T-cell (primary cell): ENCODE measurements at places on chromosomes 5 and 9.

DNA sequence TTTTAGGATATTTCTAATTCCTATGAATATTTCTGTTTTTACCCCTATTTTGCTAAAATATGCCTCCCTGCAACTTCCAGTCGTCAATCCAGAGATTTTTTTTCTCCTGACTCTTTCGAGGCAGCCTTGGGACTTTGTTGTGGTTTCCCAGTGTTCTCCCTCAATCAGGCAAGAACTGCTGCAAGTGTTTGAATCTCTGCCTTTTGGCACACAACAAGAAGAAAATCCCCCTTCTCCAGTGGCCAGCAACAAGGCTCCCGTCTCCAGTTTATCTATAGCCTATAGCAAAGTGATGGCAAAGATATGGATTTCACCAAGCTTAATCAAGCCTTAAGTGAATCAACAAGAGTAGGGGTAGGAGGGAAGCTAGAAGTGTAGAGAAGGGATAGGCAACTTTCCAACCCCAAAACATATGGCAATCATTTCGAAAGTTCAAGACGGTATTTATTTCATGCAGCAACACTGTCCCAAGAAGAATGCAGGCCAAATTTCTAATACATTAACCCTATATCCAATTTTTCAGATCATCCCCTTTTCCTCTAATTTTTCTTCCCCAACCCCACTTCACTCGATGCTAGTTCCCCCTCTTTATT is 37.7 kb upstream of the PAPPA start:
- DNase-seq: no peak
- H3K27me3 ChIP-seq: no peaks in the 10 kb centered on the region
- H3K36me3 ChIP-seq: no peaks in the 10 kb centered on the region
- H3K4me3 ChIP-seq: no peak overlapping the region
- no peaks in the 10 kb centered on the region for H3K4me1 ChIP-seq
- no peak overlapping the region for H3K27ac ChIP-seq

DNA sequence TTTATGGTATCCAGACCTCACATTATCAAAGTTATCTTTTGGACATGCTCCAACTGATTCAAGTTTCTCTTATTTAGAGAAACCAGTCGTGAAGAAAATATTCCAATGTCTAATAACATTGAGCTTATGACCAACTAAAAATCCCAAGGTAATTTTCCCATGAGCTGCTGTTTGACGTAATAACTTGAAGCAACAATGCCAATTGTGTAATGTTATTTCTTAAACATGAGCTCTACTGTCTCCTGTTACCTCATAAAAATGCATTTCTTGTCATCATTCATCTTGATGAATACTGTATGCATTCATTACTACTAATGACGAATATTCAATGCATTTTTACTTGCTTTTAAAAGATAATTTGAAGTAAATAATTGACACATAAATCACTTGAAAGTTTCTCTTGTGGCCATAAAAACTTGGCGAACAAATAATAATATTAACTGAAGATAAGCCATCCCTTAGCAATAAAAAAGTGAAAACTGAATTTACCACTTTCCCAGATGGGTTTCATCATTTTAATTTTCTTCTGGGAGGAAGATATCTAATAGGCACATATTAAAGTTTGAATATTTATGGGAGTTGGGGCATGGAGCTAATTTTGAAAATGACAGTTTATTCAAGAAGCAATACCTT is 424 bp upstream of the MARCOL start:
- no peaks in the 10 kb centered on the region for H3K36me3 ChIP-seq
- no peak overlapping the region for H3K27ac ChIP-seq
- no peak for DNase-seq
- no peak overlapping the region for H3K4me3 ChIP-seq
- H3K4me1 ChIP-seq: no peaks in the 10 kb centered on the region

DNA sequence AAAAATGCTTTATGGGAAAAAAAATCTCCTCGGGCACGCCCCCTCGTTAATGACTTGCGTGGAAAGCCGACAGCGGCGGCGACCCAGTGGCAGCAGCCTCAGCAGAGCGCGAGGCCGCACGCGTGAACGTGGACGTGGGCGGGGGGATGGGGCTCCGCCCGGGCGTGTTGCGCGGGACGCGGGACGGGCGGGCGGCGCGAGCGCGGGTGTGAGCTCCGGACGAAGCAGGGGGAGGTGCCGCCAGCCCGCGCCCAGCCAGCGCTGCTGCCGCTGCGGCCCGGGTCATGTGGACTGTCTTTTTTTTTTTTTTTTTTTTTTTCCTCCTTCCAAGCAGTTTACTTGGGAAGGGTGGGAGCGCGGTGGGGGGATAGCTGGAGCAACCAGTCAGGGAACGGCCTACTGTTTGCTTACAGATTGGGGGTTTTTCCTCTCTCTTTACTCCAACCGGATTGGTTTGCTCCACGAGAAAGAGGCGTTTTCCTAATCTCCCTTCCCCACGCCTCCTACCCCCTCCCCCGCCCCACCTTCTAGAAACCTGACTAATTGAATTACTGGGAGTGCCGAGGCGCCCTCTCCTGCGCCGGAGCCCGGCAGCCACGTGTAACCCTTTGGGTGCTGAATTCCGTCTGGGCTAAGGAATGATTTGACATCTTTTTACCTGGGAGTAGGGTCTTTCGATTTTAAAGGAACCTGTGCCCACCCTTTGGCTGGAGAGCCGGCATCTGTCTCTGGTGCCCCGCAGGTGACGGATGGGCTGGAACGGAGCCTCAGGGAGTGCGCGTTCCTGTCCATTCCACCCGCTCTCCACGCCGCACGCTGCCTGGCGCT is 1.7 kb upstream of the EFNA5 start:
- H3K36me3 ChIP-seq: no peaks in the 10 kb centered on the region
- DNase-seq: peak; percentile 11
- H3K27ac ChIP-seq: no peak overlapping the region
- peak overlapping the region; percentile 94 for H3K4me3 ChIP-seq
- H3K4me1 ChIP-seq: peaks cover 8% of the 10 kb centered on the region

GRCh38 chr5:149141957-149142851 is 911 bp downstream of the ABLIM3 start:
- no peak for DNase-seq
- peak overlapping the region; percentile 71 for H3K4me3 ChIP-seq
- no peaks in the 10 kb centered on the region for H3K36me3 ChIP-seq
- H3K4me1 ChIP-seq: no peaks in the 10 kb centered on the region
- peaks cover 28% of the 10 kb centered on the region for H3K27me3 ChIP-seq

DNA sequence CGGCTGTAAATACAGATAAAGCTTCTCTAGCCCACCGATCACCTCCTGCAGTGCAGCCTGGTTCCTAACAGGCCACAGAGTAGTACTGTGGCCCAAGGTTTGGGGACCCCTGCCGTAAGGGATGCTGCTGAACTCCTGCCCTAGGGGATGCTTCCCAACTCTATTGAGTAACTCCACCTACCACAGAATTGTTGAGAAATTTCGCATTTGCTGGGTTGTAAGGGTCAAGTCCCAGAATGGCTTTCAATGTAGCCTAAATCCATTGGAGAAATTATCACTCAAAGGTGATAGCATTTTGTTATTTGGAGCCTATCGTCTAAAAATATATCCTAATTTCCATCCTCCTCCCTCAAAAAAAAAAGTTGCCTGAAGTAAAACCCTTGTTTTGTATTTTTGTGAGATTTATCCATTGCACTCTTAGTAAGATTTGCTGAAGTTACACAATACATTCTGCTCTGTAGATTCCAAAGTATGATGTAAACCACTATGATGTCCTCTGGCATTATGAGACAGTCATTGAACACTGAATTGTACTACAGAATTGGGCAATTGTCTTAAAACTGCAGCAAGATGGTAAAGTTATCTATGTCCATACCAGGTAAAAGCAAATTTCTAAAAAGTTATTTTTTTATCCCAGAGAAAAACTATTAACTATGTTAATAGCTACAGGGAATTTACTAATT is 14.0 kb downstream of the ACTBL2 start:
- no peaks in the 10 kb centered on the region for H3K27me3 ChIP-seq
- H3K27ac ChIP-seq: no peak overlapping the region
- no peak overlapping the region for H3K4me3 ChIP-seq
- no peaks in the 10 kb centered on the region for H3K36me3 ChIP-seq

- no peaks in the 10 kb centered on the region for H3K4me1 ChIP-seq
- no peaks in the 10 kb centered on the region for H3K27me3 ChIP-seq
- no peak overlapping the region for H3K4me3 ChIP-seq
These were observed 104.3 kb upstream of the MAP3K1 start for GRCh38 chr5:56710826-56711590.

GRCh38 chr9:37958154-37958553 is 54.2 kb upstream of the SLC25A51 start:
- H3K27me3 ChIP-seq: no peaks in the 10 kb centered on the region
- H3K4me3 ChIP-seq: no peak overlapping the region
- no peak overlapping the region for H3K27ac ChIP-seq
- H3K36me3 ChIP-seq: no peaks in the 10 kb centered on the region

- H3K27ac ChIP-seq: no peak overlapping the region
- DNase-seq: no peak
These were observed 252.3 kb upstream of the ADRA1B start for GRCh38 chr5:159663986-159664385.

DNA sequence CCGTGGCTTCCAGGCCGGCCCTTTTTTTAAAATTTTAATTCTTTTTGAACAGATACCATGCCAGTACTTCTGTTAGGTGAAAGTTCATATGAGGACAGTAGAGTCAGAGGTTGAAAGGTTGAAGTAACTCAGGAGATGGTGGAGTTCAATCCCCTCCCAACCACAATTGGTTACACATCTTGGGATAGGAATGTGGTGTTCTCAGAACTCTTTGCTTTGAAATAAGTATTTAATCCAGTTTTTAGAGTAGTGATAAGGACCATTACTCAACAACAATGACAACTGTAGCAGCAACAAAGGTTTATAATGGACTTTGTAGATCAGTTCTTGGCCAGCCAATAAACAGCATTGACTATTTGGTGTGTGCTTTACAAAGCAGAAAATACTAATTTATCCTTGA is 116.0 kb downstream of the ARHGAP26 start:
- peaks cover 2% of the 10 kb centered on the region for H3K36me3 ChIP-seq
- no peak for DNase-seq
- no peaks in the 10 kb centered on the region for H3K27me3 ChIP-seq
- H3K27ac ChIP-seq: no peak overlapping the region

GRCh38 chr5:178431063-178431781 is 159.0 kb downstream of the COL23A1 start:
- no peak overlapping the region for H3K27ac ChIP-seq
- H3K4me3 ChIP-seq: no peak overlapping the region
- H3K4me1 ChIP-seq: no peaks in the 10 kb centered on the region
- H3K27me3 ChIP-seq: no peaks in the 10 kb centered on the region
- no peaks in the 10 kb centered on the region for H3K36me3 ChIP-seq

GRCh38 chr9:107862323-107862722 is 372.8 kb upstream of the KLF4 start:
- no peaks in the 10 kb centered on the region for H3K4me1 ChIP-seq
- no peak overlapping the region for H3K27ac ChIP-seq
- H3K36me3 ChIP-seq: no peaks in the 10 kb centered on the region

DNA sequence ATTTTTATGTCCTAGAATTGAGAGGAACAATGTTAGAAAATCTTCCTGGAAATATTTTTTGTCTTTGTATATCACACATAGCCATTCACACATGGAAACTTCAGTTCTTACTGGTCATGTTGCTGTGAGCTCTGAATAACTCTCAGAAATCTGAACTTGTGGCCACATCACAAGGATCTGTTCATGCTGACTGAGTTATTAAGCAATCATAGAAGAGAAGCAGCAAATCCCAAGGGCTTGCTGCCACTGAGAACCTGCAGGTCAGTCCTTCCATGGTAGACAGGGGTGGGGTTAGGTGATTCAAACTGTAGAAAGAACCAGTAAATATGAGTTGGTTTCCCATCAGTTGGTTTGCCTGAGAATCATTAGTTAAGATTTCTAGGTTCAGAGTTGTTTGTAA is 27.6 kb downstream of the SGCD start:
- H3K36me3 ChIP-seq: no peaks in the 10 kb centered on the region
- no peak for DNase-seq
- H3K4me1 ChIP-seq: no peaks in the 10 kb centered on the region
- no peak overlapping the region for H3K27ac ChIP-seq

GRCh38 chr5:149521739-149522685 is 29.2 kb downstream of the CSNK1A1 start:
- peaks cover 12% of the 10 kb centered on the region for H3K36me3 ChIP-seq
- H3K27me3 ChIP-seq: no peaks in the 10 kb centered on the region
- H3K4me3 ChIP-seq: no peak overlapping the region
- no peak for DNase-seq

DNA sequence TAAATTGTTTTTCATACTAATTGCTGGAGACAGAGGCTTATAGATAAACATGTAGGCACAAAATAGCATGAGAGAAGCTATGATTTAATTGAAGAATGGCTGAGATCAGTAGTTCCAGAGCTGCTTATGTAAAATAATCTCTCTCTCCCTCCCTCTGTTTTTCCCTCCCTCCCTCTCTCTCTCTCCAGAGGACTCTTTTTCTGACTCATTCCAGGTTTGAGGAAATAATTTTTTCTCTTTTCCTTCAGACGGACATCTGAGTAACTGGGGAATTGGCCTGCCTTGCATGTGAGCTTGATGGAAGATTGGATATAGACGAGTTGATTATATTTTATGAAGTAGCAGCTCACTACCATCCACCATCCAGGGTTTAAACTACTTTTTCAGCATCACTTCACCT is 35.5 kb downstream of the KCTD16 start:
- peaks cover 4% of the 10 kb centered on the region for H3K27me3 ChIP-seq
- H3K4me3 ChIP-seq: no peak overlapping the region
- no peak for DNase-seq
- no peaks in the 10 kb centered on the region for H3K4me1 ChIP-seq

DNA sequence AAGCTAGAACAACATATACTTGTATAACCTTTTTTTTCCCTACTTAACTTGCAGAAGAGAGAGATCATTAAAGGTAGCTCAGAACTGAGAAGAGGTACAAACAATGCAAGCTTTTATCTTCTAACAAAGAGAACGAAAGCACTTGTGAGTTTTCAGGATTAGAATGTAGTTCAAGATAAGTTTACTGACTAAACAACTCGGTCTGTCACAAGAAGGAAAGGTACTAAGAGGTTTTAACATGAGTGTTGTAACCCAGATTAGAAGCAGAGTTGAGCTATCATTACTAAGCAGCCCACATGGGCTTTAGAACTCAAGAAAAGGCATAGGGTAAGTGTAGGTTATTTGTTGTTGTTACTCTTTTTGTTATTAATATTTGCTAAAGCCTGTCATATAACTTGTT is 25.2 kb downstream of the GIN1 start:
- peaks cover 8% of the 10 kb centered on the region for H3K36me3 ChIP-seq
- H3K27ac ChIP-seq: no peak overlapping the region
- no peaks in the 10 kb centered on the region for H3K27me3 ChIP-seq
- DNase-seq: no peak
- H3K4me3 ChIP-seq: no peak overlapping the region

GRCh38 chr5:643351-643801 is 31.2 kb downstream of the CEP72 start:
- no peaks in the 10 kb centered on the region for H3K27me3 ChIP-seq
- DNase-seq: no peak
- H3K36me3 ChIP-seq: peaks cover 32% of the 10 kb centered on the region
- H3K27ac ChIP-seq: no peak overlapping the region

- no peaks in the 10 kb centered on the region for H3K4me1 ChIP-seq
- no peaks in the 10 kb centered on the region for H3K36me3 ChIP-seq
- H3K27ac ChIP-seq: no peak overlapping the region
- H3K4me3 ChIP-seq: no peak overlapping the region
- no peaks in the 10 kb centered on the region for H3K27me3 ChIP-seq
These were observed 58.1 kb upstream of the TAF11L2 start for GRCh38 chr5:17439956-17440355.
